ENCODE measurements at places on chromosomes 2 and 18.

DNA sequence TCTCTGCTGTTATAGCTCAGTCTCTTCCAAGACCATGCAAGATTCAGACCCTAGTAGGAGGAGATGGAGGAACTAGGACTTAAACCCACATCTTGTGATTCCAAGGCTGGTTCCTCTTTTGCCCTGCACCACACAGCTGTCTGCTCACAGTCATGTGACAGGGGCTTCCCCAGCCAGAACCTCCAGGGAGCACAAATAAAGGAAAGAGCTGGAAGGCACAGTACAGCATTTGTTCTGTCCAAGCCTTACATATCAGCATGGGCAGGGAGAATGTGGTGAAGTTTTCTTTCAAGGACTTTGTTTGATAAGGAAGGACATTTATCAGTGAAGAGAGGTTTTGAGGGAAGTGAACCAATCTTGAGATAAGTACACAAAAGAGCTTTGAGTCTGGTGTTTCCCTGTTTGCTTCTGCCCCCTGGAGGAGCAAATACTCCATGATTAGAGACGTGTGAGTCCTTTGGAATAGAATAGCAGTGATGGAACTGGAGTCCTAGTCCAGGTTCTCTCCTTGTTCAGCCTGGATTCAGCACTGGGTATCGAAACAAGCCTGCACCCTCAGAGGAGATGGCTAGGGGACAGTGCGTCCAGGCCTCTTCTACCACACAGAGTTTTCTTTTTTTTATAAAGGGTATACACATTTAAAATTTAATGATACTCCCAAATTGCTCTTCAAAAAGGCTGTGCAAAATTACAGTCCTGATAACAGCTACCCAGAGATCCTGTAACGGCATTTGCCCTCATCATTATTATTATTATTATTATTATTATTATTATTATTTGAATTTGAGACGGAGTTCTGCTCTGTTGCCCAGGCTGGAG, 24.6 kb upstream of the CASP10 start:
- DNase-seq: peak; percentile 42

- no peak for DNase-seq
Observed at GRCh38 chr2:149651229-149651628, 63.7 kb upstream of the MMADHC start.

DNA sequence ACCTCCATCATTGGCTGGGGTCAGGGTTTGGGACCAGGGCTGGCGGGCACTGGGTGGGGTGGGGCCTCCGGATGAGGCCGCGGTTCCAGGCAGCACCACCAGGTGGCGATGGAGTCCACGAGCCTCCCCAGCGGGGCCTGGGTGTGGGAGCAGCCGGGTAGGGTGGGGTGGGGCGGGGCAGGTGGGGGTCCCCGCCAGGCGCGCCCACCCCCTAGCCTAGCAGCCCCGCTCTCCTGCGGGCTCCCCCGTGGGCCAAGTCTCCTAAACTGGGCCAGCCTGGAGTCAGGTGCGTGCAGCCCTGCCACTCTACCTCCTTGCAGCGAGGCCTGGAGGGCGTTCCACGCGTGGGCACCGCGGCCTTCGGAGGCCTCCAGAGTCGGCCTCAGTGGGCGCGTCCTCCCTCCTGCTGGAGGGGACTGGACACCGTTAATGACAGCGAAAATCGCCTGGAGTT, 187.5 kb downstream of the TWIST2 start:
- DNase-seq: no peak

GRCh38 chr2:50929661-50930060, 102.3 kb downstream of the NRXN1 start:
- DNase-seq: no peak

- no peak for DNase-seq
Observed at GRCh38 chr2:158321264-158321663, 135.3 kb downstream of the CCDC148 start.

- no peak for DNase-seq
Observed at GRCh38 chr2:203688798-203689197, 17.6 kb upstream of the CD28 start.

DNA sequence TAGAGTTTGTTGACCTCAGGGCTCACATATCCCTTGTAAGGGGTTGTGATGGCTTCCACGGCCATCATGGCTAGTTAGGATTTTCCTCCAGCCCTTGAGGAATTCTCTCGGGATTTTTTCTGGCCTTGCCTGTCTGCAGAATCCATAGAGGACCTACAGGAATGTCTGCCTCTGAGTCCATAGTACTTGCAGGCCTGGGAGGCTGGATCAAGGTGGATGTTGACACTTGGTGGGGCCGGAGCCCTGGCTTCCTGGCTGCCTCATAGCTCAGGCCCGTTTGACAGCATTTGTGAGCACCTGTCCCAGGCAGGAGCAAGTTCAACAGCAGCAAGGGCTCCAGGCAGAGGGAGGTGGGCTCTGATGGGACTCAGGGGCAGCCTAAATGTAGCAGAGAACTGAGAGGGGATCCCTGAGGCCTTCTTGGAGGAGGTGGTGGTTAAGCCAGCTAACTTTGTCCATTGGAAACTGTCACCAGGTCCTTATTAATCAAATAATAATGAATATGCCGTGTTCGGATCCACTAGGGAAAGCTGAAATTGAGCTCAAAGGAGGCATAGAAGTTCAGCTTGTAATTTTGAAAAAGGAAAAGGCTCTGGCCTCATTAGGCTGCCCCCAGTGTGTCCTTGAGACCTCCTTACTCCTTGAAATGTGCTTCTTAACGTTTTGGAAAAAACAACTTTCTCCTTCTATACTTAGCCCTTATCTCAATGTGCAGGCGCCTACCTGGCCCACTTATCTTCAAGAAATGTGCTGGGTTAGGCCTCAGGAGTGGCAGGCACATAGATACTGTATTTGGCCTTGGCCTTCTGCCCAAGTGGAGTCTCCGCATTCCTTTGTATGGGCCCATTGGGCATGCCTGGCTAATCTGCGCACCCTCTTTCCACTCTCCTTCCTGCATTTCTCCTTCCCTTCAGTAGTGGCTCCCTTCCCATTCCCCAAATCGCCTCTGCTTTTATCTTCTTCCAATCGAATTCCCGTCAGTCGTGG, 66.9 kb downstream of the HPCAL1 start:
- DNase-seq: no peak

- no peak for DNase-seq
Observed at GRCh38 chr2:216508229-216508628, 9.6 kb downstream of the RPL37A start.

DNA sequence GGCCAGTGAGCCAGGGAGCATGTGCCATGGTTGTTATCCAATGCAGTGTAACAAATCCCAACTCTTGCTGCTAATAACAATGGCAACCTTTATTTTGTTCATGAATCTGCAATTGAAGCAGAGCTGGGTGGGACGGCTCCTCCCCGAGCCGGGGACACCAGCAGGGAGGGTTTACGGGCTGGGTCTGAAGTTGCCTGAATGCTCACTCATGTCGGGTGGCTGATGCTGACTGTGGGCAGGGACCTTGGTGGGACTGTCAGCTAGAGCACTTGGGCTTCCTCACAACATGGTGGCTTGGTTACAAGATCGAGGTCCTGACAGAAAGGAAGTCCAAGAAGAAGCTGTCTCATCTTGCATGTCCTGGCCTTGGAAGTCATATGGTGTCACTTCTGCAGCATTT, 264.5 kb downstream of the NDUFA10 start:
- DNase-seq: no peak

DNA sequence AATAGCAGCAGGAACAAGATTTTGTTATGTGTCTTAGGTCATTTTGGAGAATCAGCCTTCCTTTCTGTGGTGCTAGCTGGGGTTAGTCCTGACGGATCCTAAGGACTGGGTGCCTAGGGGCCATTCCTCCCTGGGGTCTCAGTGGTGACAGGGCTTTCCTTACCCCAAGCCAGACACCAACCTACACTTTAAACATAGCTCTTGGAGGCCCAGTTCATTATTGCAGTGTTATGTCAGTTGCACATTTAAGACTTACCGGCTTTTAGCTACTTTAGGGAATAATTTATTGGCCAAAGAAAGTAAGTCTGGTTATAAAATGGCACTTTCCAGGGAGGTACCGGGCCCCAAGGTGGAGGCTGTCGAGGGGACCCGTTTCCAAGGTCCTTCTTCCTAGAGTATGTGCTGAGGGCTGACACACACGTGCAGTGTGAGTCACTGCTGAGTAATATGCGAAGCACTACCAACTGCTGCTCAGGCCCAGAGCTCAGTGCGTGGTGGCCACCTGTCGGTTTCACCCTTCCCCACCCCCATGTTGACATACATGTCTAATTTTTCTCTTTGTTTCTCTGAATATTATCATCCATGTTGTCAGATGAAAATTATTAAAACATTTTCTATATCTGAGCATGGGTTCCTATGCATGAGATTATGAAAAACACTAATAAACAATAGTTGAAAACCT, 37.0 kb upstream of the GRHL1 start:
- peak; percentile 18 for DNase-seq

DNA sequence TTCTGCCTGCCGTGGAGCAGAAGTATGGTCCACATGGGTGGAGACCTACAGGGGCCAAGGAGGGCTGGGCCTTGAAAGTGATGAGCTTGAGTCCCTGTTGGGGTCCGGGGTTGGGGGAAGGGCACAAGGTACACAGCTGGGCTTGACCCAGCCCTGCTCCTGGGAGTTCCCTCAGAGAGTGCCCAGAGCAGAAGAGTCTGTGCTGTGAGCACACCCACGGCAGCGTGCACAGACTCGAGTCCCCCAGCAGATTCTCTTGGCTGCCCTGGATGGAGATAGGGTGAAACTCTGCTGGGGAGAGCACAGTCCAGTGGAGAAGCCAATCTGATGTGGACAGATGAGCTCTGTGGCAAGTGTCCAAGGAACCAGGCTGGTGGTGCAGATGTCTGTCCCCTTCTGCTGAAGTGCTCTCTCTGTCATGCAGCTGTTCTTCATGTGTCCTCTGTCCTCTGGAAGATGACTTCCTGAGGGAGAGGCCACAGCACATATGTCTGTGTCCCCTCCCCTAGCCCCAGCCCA, 27.5 kb downstream of the INPP4A start:
- DNase-seq: no peak

- DNase-seq: no peak
Observed at GRCh38 chr18:13551841-13552733, 174.3 kb downstream of the FAM210A start.

DNA sequence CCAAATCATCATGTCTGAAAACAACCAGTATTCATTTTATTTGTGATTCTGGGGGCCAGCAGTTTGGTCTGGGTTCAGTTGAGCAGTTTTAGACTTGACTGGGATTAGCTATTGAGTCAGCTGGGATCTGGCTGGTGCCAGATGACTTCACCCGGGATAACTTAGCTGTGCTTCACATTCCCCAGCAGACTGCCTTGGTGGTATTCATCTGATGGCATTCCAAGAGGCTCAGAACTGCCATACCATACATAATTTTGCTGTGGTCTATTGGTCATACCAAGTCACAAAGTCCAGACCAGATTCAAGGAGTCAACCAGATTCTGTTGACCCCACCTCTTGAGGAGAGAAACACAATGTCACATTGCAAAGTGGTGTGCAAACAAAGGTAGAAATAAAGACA, 7.8 kb upstream of the FSHR start:
- DNase-seq: peak; percentile 2

- DNase-seq: no peak
Observed at GRCh38 chr18:47113796-47114540, 36.3 kb downstream of the HDHD2 start.

DNA sequence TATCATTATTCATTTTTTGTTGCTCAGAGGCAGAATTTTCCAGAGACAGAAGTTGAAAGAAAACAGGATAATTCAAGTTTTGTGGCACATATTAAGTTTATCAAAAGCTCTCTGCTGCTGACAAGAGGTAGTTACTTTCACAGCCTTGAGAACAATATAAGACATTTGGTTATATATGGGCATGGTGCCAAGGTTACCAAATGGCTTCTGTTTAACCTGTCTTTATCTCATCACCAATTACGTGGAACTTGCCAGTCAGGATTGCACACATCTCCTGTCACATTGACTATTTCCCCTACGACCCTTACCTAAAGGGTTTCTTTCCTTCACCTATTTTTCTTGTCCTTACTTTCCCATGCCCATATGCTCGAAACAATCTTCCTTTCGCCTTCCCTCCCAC, 35.9 kb downstream of the KLF7 start:
- DNase-seq: no peak

DNA sequence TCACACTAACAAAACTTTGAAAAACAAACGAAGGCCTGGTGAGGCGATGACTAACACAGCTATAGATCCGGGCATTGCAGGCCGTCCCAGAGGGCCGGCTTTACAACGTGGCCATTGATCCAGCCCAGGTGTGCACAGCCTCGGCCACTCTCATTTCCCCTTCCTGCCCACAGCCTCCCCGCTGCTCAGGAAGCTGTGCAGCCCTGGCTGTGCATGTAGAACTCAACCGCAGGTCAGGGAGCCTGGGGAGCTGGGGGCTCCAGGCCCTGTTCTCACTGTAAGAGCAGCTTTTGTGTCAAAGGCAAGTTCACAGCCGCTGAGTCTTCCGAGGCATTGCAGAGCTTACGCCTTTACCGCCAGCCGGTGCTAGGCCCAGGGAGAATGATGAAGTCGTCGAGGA, 87.2 kb downstream of the LONRF2 start:
- DNase-seq: no peak

DNA sequence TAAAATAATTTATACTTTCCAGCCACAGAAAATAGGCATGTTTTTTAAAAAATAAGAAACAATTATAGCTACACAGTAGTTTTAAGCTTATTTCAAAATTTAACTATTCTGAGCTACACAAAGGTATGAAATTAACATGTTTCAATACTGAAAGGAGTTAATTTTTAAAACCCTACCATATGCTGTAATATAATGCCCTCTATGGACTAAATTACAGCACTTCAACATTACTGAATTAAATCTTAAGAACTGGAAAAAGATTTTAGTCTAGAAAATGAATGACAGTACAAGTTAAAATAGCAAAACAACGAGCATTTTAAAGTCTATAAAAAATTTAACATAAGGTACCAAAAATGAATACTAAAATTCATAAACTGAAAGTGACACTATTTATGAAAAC, 36.3 kb downstream of the RTN4 start:
- no peak for DNase-seq

- DNase-seq: no peak
Observed at GRCh38 chr2:54455131-54455562, 980 bp upstream of the SPTBN1 start.

DNA sequence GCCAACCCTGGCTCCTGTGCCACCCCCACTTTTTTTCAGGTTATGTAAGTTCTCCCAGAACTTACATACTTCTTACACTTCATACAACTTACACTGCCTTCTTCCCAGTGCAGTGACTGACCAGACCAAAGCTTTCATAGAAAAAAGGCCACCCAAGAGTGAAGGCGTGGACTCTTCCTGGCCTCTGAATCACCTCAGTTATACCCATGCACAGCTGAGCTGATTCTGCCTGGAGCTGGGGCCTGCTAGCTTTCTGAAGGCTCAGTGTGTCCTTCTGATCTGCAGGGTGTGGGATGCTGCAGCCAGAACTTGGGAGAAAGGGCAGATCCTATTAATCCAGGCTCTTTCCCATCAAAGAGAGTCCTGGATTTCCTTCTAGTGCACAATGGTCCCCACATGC, 216.1 kb downstream of the TTC32 start:
- no peak for DNase-seq

- DNase-seq: no peak
Observed at GRCh38 chr2:157787364-157787938, 88.7 kb downstream of the ACVR1 start.

DNA sequence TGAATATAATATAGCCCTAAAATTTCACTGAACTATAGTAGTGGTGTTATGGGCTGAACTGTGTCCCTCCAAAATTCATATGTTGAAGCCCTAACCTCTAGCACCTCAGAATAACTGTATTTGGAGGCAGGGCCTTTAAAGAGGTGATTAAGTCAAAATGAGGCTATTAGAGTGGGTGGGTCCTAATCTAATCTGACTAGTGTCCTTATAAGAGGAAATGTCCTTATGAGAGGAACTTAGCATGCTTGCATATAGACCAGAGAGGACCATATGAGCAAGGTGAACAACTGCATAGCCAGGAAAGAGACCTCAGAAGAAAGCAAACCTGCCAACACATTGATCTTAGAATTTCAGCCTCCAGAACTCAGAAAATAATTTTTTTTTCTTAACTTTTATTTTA, 238.4 kb downstream of the ZEB2 start:
- no peak for DNase-seq
